ENCODE measurements at places on chromosomes 3 and 15.

GRCh38 chr3:119647171-119647570 is 13.2 kb downstream of the POPDC2 start:
- no peak for DNase-seq

DNA sequence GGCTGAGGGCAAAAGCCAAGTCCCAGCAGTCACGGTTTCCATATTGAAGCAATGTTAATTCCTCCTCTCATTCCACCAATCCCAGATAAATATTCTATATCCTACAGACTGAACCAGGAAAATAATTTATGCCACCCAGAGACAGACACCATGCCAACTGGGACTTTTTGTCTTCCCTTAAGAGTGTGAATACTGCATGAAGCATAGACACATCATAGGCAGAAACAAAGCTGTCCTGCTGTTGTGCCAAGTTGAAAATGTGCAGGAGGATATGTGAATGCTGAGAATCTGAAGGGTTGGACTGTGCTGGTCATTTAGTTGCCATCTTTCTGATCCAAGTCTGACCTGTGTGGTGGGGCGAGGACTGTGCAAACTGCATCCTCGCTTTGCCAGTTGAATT is 37.7 kb downstream of the RFTN1 start:
- DNase-seq = no peak

- DNase-seq = no peak
Observed at GRCh38 chr3:188568736-188569135, 414.8 kb downstream of the LPP start.

GRCh38 chr15:50128266-50128665 is 9.2 kb upstream of the ATP8B4 start:
- DNase-seq = no peak

DNA sequence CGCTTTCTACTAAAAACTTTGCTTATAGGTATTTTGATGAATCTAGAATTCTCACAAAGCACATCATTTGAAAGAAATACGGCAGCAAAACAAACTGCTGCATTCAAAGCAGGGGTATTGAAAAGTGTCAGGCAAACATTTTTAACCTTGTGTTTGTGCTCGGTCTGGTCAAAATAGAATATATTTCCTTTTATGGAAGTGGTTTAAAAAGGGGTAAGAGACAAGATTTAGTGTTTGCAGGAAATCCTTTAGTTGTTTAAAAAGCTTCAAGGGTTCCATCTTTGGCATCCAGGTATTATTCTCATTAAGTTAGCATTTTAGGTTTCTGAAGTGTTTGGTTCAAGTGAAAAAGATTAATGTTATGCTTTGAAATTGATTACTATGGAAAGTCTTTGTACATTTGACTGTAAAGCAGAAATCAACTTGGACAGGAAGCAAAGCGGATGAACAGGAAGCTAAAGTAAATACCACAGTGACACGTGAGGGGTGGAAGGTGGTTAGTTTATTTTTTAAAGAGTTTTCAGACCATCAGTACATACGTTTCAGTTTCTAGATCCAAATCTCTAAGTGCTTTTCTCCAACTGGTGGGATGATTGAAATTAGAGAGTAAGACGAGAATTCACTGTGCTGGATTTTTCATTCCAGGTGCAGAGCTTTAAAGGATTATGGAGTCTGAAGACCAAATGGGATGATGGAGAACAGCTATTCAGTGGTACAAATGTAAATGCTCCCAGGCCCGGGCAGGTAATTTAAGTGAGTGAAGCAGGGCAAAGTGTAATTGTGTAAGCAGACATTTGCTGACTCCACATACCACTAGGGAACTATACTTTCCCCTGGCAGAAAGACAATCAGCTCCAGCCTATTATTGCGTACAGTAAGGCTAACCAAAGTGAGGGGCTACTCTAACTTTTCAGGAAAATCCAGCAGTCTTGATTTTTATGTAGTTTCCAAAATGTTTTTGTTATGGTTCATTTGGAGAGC is 341.8 kb upstream of the TBL1XR1 start:
- DNase-seq = no peak

DNA sequence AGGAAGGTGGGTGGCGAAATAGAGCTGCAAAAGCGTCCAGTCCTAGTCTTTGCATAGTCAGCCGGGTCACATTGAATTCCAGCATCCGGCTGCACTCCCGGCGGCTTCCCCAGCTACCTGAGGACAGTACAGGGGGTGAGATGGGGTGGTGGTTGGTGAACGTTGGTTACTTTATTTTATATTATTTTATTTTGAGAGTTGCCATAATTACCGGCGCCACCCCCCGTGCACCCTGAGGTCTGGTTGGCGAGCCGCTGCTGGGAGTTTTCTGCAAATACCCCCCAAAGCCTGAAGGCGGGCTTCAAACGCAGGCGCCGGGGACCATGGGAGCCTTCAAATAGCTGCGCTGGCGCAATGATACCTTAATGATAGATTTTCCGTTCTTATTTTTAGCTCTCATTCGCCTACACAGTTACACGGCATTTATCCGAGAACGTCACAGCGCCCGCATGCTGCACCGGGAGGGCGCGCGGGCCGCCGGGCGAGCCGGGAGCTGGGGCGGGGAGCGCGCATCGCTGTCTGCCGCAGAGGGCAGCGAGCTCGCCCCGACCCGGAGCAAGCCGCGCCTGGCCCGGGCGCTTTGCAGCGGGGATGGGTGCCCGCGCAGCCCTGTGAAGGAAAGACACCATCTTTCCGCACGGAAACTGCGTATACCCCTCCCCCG is 756 bp upstream of the RASGRF1 start:
- DNase-seq = peak; percentile 64

- DNase-seq = no peak
Observed at GRCh38 chr3:127050733-127051132, 67.8 kb downstream of the PLXNA1 start.

GRCh38 chr3:129467932-129468331 is 27.9 kb downstream of the IFT122 start:
- no peak for DNase-seq

- DNase-seq = no peak
Observed at GRCh38 chr3:197454014-197454413, 101.8 kb downstream of the BDH1 start.

GRCh38 chr3:17158941-17159682 is 274.4 kb downstream of the PLCL2 start:
- DNase-seq = no peak

DNA sequence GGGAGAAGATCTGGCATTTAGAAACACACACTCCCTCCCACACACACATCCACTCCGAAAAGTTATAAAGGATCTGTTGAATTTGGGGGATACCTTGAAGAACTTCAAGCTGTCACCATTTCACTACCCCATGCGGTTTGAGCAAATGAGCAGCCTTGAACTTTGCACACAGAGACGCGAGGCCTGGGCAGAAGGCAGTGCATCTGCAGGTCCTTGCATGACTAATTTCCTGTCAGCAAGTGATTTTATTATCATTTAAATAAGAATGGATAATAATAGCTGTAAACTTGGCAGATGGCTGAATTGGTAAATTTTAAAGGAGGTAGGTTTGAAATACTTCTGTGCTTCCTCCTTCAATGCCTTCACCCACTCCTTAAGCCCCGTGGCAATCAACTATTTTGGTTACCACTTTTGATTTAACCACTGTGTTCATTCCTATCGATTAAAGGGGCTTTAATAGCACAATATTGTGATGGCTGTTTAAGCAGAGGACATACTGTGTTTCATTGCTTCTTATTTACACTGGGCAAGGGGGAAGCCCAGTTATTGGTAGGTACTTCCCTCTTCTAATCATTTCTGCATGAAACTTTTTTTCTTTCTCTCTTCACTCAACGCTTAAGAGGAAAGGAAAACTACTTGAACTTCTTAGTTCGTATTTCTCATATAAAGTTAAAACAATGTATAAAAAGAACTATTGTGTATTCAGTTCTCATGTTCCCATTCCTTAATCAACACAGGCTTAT is 108.1 kb downstream of the ROBO2 start:
- no peak for DNase-seq

- DNase-seq = peak; percentile 26
Observed at GRCh38 chr3:196740481-196741248, 1.0 kb downstream of the PAK2 start.

DNA sequence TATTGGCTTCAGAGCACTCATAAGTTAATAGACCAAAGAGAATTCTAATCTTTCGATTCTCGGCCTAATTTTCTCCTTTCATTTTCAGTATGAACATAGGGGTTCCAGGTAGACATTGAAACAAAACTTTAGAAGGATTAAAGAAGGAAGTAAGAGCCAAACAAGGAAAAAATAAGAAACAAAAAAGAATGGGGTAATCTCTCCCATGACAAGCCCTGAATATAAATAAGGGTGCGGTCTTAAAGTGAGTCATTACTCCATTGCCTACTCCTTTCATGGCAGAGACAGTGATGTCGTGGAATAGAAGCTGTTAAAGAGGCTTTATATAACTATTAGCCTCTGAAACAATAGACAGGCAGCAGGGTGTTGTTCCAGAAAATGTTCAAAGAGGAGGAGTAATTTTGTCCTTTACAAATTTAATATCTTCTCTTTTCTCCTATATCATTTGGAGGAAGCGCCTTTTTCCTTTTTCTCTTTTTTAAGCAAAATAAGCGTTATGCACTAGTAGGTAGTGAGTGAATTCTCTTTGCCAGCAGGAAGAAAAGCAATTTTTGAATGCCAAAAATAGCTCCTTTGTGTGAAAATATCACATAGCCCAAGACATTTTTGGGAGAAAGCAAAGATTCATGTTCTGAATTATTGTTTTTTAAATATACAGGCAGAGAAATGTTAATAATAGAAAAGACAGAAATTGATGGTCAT is 607.9 kb upstream of the KCNMB2 start:
- DNase-seq = no peak

DNA sequence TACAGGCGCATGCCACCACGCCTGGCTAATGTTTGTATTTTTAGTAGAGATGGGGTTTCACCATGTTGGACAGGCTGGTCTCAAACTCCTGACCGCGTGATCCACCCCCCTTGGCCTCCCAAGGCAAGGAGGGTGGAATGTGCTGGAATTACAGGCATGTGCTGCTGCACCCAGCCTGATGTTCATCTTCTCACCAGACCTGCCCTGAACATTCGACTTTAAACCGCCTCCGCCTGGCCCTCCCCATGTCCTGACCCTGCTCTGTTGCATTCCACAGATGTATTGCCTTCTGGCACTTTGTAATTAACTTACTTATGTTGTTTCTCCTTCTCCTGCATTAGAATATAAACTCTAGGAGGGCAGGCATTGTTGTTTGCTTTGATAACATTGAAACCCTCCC is 102.1 kb downstream of the LINGO1 start:
- DNase-seq = no peak

GRCh38 chr3:24923570-24923969 is 428.9 kb upstream of the THRB start:
- DNase-seq = no peak

GRCh38 chr15:22855791-22856190 is 17.3 kb downstream of the NIPA2 start:
- no peak for DNase-seq

DNA sequence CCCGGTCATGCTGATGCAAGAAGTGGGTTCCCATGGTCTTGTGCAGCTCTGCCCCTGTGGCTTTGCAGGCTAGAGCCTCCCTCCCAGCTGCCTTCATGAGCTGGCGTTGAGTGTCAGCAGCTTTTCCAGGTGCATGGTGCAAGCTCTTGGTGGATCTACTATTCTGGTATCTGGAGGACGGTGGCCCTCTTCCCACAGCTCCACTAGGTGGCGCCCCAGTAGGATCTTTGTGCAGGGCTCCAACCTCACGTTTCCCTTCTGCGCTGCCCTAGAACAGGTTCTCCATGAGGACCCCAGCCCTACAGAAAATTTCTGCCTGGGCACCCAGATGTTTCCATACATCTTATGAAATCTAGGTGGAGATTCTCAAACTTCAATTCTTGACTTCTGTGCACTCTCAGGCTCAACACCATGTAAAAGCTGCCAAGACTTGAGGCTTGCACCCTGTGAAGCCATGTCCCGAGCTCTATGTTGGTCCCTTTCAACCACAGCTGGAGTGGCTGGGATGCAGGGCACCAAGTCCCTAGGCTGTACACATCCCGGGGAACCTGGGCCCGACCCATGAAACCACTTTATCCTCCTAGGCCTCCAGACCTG is 238.4 kb upstream of the MDFIC2 start:
- peak; percentile 67 for DNase-seq
